Hematopoietic multipotent progenitor cell treated with erythropoietin and hydrocortisone succinate and interleukin-3 and kit ligand, for 6 days (in vitro differentiated cells): ENCODE measurements at places on chromosomes 2 and 18.

- no peak for DNase-seq
Measured at GRCh38 chr2:146978577-146979555, 866.0 kb upstream of the ACVR2A start.

GRCh38 chr2:26099933-26100332 lies 66.0 kb downstream of the RAB10 start:
- no peak for DNase-seq

GRCh38 chr2:6394276-6394675 lies 471.4 kb downstream of the CMPK2 start:
- no peak for DNase-seq

DNA sequence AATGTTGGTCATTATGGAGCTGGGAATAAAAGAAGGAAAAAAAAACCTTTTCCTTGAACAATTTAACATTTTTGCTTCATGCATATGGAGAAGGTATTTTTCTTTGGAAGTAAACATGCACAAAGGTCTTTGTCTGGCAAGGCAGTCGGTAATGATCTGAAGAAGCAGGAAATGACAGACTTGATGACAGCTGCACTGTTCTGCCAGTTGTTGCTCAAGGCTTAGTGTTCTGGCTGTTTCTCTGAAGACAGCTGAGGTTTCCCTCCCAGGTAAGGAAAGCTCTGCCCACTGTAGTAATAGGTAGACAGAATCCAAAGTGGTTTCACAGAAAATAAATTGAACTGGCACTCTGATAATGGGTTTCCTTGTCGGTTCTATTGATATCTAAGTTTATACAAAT lies 308.4 kb upstream of the GCFC2 start:
- no peak for DNase-seq

DNA sequence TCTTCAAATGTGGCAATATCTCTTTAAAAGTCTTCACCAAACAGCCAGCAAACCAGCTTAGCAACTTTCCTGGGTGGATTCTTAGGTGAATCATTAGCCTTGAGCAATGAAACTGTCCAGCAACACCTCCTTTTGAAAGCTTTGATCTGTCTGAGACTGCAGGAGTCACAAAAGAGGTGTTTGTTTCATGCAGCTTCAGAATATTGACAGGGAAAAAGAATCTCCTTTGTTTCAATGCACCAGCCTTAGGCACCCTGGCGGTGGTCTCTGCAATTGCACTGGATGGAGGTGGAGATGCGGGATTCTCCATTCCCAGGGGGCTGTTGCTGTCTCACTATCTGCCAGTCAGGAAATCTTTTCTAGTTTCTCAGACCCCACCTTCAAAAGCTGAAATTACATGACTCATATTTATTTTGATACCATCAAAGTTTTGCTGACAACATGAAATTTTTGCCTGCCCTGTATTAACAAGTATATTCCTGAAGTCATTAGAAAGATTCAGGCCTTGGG lies 76.0 kb upstream of the DSG1 start:
- DNase-seq, result no peak
